Right forelimb (tissue), 1 donor: ENCODE measurements at places on chromosomes 7 and 10.

DNA sequence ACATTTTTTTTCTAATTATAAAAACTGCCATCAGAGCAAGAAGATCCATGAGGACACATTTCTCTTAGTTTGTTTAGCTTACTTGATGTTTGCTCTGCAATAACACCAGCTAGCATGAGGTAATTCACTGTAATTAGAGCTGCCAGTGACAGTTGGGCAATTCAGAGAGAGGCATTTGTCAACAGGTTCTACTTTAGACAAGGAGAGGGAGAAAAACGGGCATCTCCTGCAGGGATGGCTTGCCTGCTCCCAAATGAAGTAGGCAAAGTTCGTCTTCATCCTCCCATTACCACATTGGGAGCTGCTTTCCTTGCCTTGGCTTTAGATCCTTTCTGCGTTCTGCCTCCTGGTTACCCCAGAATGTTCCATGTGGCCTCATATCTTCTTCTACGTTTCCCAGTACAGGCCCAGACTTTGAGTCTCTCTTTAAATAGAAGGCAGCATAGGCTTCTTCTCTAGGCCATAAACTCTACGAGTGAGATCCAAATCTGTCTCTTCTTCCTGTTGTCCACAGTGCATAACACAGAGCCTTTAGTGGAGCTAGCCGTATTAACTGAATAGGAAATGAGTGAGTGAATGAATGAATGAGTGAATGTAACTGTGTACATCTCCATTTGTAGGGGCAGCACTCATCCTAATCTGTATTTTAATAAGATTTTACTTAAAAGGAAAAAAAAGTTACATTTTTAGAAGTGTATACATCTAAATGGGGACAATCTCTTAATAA, 21.2 kb downstream of the ASB15 start:
- no peak for DNase-seq

- DNase-seq = peak; percentile 64
Observed at GRCh38 chr10:58266826-58267712, 625 bp downstream of the IPMK start.

DNA sequence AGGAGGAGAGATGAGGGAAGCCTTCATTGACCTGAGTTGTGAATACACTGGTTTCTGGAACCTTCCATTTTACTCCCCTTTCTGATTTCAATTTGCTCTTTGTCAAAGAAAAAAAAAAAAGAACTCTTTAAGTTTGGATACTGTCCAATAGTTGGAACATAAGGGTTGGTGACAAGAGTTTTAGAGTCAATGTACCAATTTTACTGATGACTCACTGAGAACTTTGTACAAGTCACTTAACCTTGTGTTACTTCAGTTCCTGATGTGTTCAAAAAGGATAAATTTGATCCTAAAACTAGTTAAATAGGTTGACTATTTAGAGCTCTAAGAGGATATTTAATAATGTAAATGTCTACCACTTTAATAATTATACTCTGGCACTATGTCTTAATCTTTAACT, 4.1 kb upstream of the CDK14 start:
- no peak for DNase-seq

DNA sequence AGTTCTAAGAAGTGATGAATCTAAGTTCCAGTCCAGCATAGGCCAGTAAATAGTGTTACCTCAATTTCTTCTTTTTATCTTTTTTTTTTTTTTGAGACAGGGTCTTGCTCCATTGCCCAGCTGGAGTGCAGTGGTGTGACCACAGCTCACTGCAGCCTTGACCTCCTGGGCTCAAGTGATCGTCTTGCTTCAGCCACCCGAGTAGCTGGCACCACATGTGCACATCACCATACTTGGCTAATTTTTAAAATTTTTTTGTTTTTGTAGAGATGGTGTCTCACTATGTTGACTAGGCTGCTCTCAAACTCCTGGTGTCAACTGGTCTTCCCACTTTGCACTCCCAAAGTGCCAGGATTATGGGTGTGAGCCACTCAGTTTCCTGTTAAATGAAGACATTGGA, 126.6 kb upstream of the LYZL2 start:
- DNase-seq = no peak

DNA sequence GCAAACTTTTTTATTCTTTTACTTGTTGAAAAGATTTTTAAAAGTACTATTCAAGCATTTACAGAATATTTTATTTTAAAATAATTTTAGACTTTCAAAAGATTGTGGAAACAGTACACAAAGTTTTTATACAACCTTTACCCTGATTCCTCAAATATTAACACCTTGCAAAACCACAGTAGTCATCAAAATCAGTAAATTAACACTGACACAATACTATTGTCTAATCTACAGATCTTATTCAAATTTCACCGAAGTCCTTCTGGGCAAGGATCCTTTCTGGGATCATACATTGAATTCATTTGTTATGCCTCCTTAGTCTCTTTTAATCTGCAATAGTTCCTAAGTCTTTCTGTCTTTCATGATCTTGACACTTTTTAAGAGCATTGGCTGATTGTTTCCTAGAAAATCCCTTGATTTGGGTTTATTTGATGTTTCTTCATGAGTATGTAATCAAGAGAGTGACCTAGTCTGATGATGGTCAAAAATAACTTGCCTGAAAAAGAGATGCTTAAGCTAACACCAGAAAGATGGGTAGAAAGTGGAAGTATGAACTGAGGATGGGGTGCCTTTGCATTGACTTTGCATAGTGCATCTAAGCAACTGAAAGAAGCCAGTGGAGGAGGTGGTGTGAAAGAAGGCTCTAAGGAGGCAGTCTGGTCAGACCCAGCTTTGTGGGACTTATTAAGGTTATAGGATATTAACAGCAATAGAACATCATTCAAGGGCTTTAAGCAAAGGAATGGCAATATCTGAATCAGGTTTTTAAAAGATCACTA, 9.7 kb downstream of the STAMBPL1 start:
- DNase-seq = no peak

- no peak for DNase-seq
Observed at GRCh38 chr7:97479740-97480290, 252.1 kb upstream of the TAC1 start.

- DNase-seq = no peak
Observed at GRCh38 chr7:142443216-142444010, 185.6 kb upstream of the PRSS58 start.

- no peak for DNase-seq
Observed at GRCh38 chr7:51325261-51325676, 8.7 kb upstream of the COBL start.

DNA sequence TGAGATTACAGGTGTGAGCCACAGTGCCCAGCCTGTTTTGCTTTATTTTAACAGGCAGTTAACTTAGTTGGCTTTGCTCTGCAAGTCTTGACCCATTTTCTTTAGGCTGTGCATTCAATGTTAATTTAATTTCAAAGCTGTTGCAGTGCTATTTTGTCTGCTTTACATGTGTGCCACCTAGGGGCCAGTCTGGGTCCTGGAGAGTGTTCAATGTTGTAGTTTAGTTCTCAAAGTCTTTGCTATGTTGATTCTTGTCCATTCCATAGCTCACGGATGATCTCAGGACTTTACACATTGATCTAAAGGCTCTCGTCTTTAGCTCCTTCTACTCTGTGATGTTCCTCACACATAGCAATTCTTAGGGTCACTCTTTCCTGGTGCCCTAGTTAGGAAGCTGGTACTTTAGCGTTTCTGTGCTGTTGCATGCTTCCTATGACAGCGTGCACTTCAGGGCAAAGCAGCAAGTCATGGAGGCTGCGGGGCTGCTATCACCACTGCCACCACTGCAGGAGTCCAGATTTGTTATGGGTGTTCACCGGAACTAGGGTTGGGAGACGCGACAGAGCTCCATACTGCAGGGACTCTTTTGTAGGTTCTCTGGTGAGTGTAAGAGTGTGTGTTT, 16.4 kb upstream of the ABCA13 start:
- DNase-seq = no peak

DNA sequence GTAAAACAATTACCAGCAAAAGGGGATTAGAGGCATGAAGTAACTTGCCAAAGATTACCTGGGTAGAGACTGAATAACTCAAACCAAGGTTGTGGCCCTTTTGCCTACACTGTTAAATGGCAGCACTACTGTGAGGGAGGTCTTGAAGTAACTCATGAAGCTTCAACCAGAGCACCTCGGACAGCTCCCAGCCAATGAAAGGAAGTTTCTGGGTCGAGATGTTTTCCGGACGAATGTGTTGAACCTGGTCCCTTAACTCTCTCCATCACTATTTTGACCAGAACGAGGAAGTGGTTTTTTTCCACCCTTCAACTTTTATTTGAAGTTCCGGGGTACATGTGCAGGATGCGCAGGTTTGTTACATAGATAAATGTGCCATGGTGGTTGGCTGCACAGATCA, 133.6 kb upstream of the PRKCQ start:
- no peak for DNase-seq

DNA sequence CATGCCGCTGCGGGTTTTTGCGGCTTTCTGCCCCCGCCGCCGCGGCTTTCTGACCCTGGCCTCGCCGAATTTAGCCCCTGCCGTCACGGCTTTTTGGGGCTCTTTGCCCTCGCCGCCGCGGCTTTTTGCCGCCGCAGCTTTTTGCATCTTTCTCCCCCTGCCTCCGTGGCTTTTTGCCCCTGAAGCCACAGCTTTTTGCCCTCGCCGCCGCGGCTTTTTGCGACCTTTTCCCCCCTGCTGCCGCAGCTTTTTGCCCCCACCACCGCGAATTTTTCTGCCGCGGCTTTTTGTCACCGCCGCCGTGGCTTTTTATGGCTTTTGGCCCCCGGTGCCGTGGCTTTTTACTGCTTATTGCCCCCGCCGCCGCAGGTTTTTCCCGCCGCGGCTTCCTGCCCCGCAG, 636.5 kb downstream of the ZNF716 start:
- DNase-seq = no peak

DNA sequence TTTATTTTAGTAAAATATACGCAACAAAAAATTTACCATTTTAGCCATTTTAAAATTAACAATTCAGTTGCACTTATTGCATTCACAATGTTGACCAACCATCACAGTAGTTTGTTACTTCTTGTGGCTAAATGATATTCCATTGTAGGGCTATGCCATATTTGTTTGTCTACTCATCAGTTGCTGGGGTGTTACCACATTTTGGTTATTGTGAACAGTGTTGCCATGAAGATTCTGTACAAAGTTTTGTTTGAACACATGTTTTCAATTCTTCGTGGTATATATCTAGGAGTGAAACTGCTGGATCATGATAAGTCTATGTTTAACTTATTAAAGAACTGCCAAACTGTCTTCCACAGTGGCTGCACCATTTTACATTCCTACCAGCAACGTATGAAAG, 46.3 kb upstream of the ZNF365 start:
- DNase-seq = no peak

DNA sequence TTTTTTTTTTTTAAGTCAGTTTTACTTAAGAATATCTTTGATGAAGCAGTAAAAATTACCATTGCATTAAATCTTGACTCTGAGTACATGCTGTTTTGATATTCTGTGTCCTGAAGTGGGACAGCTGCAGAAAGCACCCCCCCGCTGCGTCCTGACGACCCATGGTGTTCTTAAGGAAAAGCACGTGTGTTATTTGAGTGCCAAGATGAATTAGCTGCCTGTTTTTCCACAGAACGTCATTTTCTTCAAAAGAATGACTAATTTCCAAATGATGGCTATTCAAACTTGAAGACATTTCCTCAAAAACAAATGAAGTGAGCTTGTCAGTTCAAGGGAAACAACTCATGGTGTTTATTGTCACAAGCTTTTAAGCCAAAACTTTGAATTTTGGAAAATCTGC, 45.9 kb downstream of the CREM start:
- no peak for DNase-seq

- no peak for DNase-seq
Observed at GRCh38 chr10:108434559-108435252, 1270.2 kb upstream of the SORCS1 start.

- no peak for DNase-seq
Observed at GRCh38 chr10:77187376-77187999, 450.1 kb downstream of the KCNMA1 start.

DNA sequence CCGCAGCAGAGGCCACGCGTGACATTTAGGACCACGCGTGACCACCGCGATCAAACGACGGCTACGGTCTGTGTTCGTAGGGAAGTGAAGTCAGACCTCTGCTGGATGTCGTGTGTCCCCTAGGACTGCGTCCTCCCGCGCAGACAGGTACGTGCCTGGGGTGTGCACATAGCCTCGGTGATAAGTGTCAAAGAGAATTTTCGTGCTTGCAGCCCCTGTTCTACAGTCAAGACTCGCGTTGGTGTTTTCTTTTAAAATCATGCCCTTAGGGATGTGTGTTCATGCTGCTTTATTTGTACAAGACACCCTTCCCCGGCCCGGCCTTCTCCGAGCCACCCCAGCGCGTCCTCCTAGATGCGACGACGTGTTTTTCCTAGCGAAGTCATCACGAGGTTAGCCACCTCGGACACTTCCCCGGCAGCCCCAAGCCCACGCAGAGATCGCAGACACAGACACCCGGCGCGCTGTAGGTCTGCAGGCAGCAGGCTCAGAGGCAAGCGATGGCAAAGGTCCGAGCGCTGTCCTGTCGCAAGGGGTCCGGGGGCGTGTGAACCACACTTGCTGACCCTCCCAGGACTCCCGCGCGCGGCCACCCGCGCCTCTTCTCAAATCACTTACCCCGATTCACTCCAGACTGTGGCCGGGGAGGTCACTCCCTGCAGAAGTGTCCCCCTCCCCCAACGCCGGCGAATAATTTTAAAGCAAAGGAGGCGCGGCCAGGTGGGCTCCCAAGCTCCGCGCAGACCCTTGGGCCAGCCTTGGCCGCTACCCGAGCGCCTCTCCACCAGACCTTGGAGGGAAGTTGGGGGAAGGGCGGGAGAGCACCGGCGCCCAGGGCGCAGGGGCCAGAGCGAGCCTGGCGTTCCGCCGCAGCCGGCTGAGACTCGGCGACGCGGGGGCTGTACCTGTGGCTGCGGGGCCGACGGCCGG, 552 bp downstream of the MKX start:
- DNase-seq = peak; percentile 66

DNA sequence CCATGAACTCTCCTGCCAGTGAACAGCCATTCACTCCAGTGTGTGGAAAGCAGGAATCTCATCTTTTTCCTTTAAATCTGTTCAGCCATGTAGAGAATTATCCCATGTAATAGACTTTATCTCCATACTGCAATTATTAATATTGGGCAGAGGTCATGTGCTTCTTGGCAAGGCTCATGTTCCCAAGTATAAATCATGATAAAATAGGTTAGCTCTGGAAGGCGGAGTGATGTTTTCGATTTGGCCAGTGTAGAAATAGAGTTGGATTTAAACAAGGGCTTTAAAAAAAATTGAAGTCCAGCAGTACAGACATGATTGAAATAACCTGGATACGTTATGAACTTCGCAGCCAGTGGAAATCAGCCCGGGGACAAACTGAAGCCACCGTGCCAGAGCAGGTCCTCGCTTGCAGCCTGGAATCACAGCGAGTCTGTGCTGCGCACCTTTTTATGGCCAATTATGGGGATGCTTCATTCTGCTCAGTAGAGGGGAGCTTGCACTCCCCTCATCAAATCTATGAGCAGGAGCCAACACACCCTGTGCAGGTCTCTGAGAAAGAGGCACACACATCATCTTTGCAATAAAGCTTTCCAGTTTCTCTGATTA, 654.0 kb upstream of the MKI67 start:
- DNase-seq = no peak

GRCh38 chr10:20004087-20004523, 187.9 kb downstream of the PLXDC2 start:
- DNase-seq = no peak

GRCh38 chr7:67392596-67393438, 396.2 kb downstream of the TYW1 start:
- no peak for DNase-seq
